ENCODE measurements at places on chromosomes 5 and 9.

- DNase-seq, result no peak
Measured at GRCh38 chr5:107370396-107370968, 300.3 kb downstream of the EFNA5 start.

DNA sequence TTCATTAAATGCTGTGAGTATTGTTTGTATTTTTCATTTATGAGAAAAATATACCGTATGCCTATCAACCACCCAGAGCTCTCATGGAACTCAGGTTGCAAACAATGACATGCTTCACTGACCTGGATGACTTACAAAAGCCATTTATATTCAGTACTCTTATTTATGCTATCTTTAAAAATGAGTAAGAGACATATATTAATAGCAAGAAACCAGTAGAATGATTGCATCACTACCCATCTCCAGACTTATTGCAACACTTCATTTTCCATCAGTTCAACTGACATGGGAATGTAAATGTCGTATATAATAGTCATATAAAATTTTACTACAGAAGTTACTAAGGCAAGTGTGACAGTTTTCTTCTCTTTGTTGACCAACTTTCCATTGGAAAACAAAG is 69.1 kb downstream of the OTP start:
- DNase-seq, result no peak

DNA sequence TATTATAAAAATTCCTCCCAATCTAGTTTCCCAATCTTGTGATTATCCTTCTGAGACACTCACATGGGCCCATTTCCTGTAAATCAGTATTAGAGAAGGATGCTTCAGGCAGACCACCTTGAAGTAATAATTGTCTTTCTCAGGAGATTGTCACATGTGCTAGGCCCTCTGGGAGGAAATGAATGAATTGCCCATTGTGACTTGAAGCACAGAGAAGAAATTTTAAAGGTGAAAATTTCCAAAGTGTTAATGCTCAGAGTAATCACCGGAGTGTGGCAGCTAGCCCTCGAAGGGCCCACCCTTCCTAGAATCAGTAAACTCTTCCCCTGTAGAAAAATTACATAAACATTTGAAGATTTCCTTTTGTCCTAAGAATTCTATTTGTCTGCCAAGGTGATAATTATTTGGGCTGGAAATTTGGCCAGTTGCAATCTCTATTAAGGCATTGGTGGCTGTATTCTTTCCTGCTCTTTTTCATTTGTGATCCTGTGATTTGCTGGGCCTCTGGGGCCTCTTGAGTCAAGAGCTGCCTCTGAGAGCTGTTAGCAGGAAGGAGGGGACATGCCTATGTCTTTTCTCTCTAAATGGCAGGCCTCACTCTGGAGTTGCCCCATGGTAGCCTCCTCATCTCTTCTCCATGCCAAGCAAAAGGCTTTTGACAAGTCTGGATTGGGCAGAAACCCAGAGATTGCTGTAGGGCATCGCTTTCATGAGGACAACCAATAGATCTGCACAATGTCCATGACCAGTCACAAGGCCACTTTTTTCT is 371.5 kb upstream of the ACTBL2 start:
- no peak for DNase-seq

DNA sequence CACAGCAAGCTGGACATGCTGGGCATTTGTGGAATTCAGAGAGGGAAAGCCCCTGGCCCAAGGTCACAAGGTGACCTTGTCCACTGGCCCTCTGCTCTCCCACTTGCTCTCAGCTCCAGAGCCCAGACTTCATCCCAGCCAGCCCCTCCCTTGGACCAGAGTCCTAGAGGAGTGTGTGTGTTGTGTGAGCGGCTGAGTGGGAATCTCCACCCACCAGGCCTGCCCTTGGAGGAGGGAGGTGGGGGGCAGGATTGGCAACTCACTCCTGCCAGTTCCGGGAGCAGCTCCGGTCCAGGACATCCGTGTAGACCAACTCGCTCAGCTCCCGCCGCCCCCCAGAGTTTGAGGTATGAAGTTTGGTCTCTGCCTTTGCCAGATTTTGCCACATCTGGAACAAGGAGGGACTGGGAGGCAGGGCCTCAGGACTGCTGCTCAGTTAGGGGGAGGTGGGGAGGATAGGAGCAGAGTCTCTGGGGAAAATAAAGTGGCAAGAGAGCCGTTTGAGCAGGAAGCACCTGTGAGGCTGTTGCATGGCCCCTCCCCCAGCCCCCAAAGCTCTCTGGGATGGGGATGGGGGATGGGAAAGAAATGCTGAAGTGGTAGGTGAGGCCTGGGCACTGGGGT is 1.4 kb downstream of the MZB1 start:
- DNase-seq, result no peak

DNA sequence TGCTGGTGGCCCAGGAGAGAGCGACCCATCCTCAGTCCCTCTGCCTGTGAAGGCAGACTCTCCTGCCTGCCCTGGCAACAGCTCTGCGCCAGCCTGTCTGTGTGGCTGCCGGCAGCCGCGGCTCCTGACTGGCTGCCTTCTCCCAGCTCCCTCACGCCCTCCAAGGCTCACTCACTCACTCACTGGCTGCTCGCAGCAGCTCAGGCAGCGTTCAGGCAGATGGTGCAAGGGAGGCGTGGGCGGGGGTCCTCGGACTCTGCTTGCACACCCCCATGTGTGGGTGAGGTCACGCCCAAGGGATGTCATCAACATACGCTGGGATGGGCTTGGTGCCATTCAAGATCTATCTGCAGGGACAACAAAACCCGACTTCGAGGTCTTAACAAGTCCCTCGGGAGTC is 66.7 kb downstream of the DAB2IP start:
- no peak for DNase-seq

DNA sequence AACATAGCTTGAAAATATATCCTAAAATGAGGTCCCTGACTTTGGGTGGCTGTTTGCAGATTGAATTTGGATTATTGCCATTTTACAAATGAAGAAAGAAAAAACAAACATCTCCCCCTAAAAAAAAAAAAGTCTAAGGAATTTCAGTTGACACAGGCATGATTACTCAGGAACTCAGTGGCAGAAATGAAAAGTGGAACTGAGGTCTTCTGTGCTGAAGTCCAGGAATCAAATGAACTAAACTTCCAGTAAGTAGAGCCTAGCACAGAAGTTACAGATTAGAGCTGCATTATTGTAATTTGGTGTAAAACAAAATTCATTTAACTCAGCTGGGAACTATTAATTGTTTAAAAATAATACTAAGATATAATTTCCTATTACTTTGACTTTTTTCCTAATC is 26.7 kb downstream of the FAM170A start:
- no peak for DNase-seq

DNA sequence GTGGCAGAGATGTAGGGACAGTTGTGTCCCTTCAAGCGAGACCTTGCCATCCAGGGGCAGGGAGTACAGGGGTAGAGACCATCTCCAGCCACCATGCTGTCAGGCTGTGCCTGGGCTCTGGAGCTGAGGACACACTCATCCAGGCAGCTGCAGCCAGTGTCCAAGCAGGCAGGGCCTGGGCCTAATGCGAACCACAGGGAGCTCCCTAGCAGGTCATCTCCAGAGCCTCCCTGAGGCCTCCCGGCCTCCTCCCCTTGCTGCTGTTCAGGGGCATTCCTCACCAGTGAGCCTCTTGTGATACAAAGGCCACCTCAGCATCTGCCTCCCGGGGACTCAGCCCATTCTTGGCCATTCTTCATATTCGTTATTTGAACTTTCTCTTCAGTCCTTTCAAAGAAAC is 35.0 kb downstream of the TPPP start:
- DNase-seq, result no peak

GRCh38 chr5:53052499-53052898 is 57.1 kb downstream of the MOCS2 start:
- DNase-seq, result no peak

- DNase-seq, result no peak
Measured at GRCh38 chr5:146027751-146028150, 77.6 kb downstream of the PLAC8L1 start.

DNA sequence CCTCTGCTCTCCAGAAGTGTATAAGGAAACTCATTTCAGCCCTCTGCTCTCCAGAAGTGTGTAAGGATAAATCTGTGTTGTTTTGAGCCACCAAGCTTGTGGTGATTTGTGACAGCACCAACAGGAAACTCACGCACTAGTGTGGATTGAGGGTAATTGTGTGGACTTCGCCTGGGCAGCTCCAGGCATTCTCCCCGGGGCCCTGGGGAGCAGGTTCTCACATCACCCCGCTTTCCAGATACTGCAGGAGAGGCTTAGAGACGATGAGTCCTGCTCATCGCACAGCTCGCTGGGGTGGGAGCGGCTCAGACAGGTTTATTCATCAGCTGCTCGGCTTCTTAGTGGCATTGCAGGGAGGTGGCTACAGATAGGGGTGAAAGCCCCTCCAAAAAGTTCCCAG is 38.4 kb upstream of the RNF130 start:
- no peak for DNase-seq

- no peak for DNase-seq
Measured at GRCh38 chr9:70438341-70438928, 24.0 kb upstream of the KLF9 start.

DNA sequence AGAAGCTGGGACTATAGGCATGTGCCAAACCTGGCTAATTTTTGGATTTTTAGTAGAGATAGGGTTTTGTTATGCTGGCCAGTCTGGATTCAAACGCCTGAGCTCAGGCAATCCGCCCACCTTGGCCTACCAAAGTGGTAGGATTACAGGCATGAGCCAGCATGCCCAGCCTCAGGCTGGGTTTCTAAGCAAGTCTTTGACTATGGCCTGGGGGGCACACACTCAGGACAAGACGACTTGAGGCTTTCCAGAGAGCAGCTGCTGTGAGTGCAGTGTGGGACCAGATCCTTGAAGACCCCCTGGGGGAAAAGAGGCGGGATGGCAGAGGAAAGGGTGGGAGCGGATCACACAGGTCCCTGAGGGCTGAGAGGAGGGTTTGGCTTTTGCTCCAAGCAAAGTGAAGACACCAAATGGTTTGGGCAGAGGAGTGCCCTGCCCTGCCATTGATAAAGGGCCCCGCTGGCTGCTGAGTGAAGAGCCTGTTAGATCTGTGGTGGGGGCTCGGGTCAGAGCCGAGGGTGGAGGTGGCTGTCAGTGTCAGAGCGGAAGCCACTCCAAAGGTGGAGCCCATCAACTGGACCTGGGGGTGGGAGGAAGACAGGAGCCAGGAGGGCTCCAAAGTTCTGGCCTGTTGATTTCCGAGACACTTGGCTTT is 46.8 kb upstream of the FUBP3 start:
- DNase-seq, result no peak

DNA sequence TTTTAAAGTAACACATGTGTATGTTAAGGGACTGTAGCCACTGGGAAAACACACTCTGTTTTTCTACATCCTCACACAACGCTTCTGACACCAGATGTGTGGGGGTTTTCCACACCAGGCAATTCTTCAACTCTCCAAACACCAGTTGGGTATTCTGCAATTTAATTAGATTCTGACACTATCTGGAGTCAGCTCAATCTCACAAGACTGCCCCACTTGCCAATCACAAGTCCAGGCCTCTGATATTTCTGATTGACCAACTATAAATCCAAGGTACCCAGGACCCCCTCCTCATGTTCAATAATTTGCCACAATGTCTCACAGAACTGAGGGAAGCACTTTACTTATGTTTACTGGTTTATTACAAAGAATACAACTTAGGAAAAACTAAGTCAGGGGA is 60.5 kb upstream of the CTXN3 start:
- no peak for DNase-seq

GRCh38 chr5:173324115-173325001 is 3.9 kb downstream of the STC2 start:
- no peak for DNase-seq

DNA sequence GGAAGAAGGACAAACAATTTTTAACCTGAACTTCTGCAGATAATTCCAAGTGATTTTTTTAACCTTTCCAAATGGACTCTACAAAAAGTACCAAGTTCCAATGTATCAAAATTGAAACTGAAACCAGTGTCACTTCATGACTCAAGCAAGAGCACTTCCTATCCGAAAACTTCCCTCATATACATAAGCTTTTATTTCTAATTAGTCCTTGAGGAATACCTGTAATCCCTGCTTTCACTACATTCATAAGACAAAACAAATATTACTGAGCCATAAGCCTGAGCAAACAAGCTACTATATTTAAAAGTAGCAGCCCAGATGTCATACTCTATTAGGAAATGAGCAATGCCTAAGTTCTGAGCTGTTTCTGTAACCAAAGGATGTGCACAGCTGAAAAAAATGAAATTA is 224.4 kb downstream of the EBF1 start:
- DNase-seq, result no peak

- DNase-seq, result no peak
Measured at GRCh38 chr5:14146725-14147124, 3.6 kb downstream of the TRIO start.
